ENCODE measurements at places on chromosomes 4 and X.
A peak's percentile ranks its signal among the peaks of the same experiment; 100 is the strongest.

DNA sequence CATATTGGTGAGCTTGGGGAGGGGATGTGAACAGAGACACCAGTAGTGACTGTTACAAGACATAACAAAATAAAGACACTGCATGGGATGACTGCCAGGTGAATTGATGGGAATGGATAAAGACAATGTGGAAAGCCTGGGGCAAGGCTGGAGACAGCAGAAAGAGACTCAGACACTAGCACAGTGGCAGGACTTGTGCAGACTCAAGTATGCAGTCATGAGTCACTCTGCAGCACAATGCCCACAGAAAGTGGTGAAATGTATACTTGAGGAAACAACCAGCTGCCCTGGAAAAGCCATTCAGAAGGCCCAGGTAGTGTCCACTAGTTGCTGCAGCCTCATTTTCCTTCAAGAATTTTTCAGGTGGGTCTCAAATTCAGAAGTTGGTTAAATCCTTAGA is 452.3 kb downstream of the MID1IP1 start:
- DNase-seq: no peak

DNA sequence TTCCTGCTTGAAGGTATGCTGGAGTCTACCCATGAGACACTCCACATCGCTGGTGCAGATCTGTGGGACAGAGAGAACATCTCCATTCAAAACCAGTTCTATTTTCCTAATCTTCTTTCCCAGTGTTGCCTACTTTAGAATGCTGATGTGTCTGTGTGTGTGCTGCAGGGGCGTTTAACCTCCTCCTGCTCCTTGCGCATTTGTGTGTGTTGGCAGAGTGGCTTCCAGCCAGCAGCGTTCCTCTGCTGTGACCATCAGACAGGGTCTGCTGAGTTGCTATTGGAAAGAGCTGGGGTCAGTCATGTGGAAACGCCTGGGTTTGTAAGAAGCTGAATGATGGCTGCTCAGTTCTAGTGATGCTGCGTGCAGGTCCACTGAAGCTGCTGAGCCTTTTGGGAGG is 223.6 kb downstream of the RBMX2 start:
- DNase-seq: no peak

DNA sequence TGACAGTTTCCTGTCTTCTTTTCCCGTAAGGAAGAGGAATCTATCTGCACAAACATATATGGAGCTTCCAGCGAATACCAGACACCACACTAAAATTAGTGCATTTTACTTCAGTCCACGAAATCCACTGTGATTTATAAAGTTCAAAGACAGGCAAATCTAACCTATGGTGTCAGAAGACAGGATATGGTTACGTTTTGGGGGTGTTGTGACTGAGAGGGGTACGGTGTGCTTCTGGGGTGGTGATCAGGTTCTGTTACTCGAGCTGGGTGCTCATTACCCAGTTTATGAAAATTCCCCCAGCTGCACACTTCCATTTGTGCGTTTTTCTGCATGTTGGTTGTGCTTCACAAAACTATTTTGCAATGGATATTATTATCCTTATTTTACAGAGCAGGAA is 10.3 kb downstream of the VGLL1 start:
- no peak for DNase-seq

DNA sequence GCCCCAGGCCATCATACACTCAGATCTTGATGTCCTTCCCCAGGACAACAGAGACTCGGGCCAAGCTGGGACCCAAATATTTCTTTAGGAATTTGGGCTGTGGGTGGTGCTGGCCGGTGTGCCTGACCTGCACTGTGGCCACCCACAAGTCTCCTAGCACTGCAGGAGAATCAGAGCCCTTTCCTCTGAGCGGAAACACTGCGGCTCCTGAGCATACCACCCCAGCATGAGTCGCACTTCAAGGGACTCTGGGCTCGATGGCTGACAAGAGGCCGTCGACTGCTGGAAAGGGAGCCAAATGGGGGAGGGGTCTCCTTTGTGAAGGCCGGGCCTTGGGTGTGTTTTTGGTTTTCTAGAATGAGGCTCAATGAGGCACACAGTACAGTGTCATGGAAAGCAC is 13.0 kb upstream of the IRAK1 start:
- DNase-seq: no peak

DNA sequence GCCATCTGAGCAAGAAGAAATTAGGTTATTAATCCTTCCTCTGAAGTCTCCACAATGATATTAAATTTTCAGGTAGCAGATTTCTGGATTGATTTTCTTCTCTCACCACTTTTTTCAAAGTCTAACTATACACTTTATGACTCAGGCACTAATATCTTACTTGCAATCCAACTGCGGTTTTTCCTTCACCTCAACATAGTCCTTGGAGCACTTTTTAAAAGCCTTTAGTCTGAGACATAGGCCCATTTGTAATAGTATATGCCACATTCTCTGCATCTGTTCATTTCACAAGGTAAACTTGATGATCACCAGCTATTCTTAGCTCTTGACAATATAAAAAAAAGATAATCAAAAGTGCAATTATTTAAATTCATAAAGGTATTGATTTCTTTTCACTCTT is 55.9 kb upstream of the EDNRA start:
- DNase-seq: no peak

GRCh38 chrX:18360867-18361266 is 6.4 kb upstream of the SCML2 start:
- no peak for DNase-seq

GRCh38 chr4:88659055-88659889 is 38.4 kb downstream of the NAP1L5 start:
- peak; percentile 5 for DNase-seq

GRCh38 chr4:156475322-156475721 is 496.3 kb downstream of the PDGFC start:
- DNase-seq: no peak

- no peak for DNase-seq
Observed at GRCh38 chrX:147403040-147403439, 508.7 kb upstream of the FMR1 start.

DNA sequence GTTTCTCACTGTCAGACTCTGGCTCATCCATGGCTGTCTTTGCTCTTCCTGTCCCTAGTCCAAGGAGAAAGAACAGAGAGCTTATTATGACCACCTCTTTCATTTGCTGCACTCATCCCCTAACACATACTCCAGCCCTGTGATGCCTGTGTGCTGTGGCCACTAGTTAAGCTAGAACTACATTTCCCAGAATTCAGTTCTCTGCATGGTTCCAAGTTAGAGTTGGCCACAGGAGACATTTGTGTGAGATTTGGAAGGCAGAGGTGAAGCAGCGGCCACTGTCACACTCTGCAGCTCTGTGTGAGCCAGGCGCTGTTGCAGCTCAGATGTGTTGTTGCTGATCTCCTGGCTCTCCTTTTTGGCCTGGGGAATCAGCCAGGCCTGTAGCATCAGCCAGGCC is 188.2 kb upstream of the ATP6AP2 start:
- DNase-seq: no peak

DNA sequence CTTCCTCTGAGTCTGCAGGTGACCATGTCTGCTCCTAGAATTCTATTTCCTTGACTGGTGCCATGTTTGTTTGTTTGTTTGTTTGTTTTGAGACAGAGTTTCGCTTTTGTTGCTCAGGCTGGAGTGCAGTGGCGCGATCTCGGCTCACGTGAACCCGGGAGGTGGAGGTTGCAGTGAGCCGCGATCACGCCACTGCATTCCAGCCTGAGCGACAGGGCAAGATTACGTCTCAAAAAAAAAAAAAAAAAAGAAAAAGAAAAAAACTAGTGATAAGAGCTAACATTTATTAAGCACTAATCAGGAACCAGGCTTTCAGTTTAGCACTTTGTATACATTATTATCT is 7.2 kb downstream of the SAT1 start:
- DNase-seq: no peak

- DNase-seq: no peak
Observed at GRCh38 chr4:97305351-97305750, 837.9 kb downstream of the STPG2 start.

DNA sequence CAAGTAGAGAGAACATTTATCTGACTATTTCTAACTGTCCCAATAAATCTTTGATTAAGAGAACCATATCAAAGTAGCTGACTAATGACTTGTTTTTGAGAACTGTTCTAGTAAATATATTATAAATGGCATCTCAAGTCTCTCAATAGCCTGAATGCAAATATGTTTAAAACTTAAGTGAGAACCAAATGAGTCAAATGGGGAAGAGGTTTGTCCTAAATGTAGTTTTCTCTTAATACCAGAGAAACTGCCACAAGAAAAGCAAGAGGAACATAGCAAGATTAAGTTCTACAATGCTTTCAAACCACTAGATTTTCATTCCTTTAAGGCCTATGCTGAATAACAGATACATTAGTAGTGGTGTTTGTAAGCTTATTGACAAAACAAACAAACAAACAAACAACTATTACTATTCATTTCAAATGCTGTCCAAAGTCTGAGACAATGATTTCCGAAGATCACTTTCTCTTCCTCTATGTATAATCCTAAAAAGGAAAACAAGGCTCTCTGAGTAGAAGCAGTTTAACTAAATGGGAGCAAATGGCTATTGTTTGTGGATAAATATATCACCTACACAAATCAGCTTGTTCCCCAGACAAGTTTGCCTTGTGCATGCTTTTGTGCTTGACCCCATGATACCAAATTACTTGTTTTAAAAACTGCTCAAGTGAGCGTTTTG is 408.4 kb upstream of the EMCN start:
- no peak for DNase-seq

DNA sequence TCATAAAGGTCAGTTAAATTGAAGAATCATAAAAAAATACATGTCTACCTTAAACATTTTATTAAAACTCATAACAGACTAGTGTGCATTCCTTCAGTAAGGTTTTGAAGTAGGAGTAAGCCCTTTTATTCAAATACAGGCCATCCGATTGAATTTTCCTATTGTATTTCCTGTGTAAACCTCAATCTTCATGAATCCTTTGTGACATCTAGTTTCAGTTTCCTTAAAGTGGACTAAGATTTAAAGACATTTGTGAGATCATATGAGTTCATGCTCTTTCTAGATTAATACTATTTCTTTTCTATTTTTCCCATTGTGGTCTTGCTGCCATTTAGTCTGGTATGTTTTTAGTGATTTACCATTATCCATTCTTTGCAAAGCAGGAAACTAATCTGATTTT is 644.7 kb upstream of the BOD1L1 start:
- no peak for DNase-seq

DNA sequence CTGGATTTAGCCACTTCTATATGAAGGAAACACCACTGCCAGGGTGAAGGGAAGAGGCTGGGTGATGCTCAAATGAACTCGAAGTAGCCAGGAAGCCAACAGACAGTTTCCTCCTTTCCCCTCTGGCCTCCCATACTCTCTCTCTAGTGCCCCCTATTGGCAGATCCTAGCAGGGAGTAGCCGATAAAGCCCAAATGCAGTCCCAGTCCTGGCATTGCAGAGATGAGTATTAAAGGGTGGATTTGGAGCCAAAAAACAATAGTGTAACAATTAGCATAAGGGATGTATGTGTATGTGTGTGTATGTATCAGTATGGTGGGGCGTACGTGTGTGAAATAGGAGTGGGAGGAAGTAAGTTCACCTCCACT is 213.8 kb upstream of the LDB2 start:
- DNase-seq: no peak

DNA sequence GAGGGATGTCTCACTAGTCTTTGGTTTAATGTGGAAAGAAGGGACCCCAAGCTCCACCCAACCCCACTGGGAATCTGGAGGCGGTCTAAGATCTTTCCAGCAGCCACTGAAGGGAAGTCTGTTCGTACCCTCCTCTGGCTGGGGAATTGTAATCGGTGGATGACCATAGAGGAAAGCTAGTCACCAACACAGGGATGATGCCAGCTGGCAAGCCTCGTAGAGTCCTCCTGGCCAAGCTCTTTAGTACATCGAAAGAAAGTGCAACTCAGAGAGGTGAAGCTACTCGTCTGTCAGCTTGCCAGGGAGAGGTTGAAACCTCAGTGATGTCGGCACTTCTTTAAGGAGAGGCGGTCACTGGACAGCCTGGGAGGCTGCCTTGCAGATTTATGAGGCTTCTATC is 58.7 kb downstream of the MAMLD1 start:
- DNase-seq: no peak

DNA sequence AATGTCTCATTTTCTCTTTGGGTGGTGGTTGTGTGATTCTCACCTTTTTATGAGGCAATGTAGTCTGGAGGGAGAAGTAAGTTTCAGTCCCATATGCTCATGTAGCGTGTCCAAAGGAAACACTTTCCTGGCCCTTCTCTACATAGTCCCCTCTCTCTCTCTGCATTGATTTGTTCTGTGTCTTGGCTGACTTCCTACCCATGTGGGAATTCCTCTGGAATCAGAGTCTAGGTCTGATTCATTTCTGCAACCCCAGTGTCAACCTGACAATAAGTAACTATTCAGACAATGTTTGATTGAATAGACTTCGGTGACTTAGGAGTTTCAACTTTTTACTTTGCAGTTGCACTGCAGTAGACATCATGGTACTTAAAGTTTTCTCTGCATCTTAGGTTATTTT is 2.7 kb upstream of the ALAS2 start:
- no peak for DNase-seq

GRCh38 chr4:112942077-112942476 is 107.4 kb upstream of the ANK2 start:
- no peak for DNase-seq

DNA sequence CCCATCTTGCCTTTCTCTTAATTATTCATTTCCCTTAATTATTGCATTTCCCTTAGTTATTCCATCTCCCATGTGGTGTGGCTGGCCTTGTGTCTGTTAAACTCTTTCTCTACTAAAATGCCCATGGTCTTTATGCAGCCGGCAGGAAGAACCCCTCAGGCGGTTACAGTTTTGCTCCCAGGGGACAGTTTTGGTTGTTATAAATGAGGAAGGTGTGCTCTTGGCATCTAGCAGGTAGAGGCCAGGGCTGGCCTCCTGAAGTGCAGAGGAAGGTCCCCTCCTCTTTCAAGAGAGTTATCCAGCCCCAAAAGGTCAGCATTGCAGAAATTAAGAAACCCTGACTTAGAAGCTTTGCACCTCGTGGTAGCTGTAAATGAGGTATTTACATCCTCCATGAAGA is 18.0 kb downstream of the TBL1X start:
- no peak for DNase-seq

- DNase-seq: no peak
Observed at GRCh38 chr4:47374477-47374876, 89.0 kb downstream of the COMMD8 start.

GRCh38 chr4:113302051-113302450 is 252.6 kb downstream of the ANK2 start:
- no peak for DNase-seq

- no peak for DNase-seq
Observed at GRCh38 chr4:94411296-94411695, 40.4 kb upstream of the PDLIM5 start.

GRCh38 chr4:116899561-116899960 is 185.8 kb downstream of the TRAM1L1 start:
- no peak for DNase-seq

DNA sequence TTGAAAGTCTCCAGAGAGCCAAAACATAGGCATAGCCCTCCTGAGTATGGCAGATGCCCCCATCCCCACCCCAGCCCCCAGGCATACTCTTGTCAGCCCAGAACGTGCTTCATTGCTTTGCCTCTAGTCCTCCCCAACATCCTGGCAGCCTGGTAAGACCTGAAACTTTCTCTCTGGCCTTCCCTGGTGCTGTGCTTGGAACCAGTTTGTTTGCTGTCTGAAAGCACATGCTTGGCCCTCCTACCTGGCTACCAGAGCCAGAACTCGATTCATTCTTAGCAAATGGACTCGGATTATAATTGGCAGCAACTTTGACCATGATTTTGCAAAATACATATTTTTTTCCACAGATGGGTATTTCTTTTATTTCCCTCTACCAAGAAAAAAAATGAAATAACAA is 248.1 kb downstream of the USP46 start:
- no peak for DNase-seq

Data from stimulated activated CD4-positive, alpha-beta T cell treated with anti-CD3 and anti-CD28 coated beads, Interleukin-1b, Interleukin-23, amount 100 ng/mL, for 1 hour (primary cell).